NT2/D1 (cell line): ENCODE measurements at places on chromosomes 16 and 17.

GRCh38 chr16:87854053-87854906, 15.0 kb downstream of the SLC7A5 start:
- no peak for DNase-seq

DNA sequence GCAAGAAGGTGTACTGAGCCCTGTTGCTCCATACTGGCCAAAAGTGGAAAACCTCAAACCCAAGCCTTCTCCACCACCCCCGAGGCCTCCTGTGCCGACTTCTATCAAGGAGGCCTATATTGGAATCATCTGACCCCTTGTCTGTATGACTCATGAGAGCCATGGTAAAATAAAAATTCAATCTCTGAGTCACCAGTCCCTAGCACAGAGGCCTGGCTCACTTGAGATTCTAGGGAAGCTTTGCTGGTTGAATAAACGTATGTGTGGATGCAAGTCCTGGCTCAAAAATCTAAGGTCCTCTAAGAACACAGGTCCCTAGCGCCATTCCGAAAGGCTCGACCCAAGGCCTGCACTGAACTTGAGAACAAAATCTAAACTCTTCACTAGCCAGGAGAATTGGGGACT, 15.0 kb downstream of the NSMCE1 start:
- DNase-seq, result no peak

DNA sequence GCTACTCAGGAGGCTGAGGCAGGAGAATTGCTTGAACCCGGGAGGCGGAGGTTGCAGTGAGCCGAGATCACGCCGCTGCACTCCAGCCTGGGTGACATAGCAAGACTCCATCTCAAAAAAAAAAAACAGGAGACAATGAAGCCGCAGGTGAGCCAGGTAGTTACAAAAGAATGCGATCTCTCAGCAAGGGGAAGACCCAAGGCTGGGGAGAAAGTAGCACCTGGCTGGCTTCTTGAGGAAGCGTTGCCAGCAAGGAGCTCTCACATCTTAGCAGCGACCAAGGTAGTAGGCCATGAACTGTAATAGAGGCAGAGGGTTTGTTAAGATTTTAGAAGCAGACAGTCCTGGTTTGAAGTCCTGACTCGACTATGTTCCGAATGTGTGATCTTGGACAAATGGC, 175.0 kb downstream of the AIPL1 start:
- no peak for DNase-seq

- DNase-seq, result no peak
Measured at GRCh38 chr17:74219576-74220133, 6.3 kb downstream of the TTYH2 start.

DNA sequence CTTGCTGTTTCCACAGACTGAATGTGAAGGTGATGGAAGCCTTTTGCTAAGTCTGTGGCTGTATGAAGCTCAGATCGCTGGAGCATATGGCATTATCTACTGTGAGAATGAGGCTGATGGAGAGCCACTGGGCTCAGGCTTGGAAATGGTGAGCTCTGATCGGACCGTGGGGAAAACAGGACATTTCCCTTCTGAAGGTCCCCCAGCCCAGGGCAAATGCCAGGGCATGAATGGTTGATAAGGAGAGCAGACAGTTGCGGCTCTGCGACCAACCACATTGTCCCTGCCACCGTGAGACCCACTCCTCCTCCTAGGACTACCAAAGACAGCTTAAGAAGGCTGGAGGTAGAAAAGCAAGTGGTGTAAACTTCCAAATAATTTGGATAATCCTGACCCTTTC, 4.7 kb upstream of the CUEDC1 start:
- DNase-seq, result no peak

- DNase-seq, result no peak
Measured at GRCh38 chr17:21595086-21595485, 97.2 kb upstream of the KCNJ18 start.

DNA sequence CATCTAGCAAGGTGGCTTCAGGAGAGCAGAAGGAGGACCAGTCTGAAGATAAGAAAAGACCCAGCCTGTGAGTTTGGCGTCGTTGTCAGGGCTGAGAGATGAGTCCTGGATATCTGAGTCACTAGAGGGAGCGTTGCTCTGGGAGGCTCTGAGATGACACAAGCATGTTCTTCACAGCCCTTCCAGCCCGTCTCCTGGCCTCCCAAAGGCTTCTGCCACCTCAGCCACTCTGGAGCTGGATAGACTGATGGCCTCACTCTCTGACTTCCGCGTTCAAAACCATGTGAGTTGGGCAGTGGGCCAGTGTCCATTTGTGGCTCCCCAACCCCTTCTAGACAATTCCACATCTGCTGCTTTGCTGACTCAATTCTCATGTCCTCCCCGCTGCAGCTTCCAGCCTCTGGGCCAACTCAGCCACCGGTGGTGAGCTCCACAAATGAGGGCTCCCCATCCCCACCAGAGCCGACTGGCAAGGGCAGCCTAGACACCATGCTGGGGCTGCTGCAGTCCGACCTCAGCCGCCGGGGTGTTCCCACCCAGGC, 2.3 kb downstream of the TGFB1I1 start:
- DNase-seq, result no peak

DNA sequence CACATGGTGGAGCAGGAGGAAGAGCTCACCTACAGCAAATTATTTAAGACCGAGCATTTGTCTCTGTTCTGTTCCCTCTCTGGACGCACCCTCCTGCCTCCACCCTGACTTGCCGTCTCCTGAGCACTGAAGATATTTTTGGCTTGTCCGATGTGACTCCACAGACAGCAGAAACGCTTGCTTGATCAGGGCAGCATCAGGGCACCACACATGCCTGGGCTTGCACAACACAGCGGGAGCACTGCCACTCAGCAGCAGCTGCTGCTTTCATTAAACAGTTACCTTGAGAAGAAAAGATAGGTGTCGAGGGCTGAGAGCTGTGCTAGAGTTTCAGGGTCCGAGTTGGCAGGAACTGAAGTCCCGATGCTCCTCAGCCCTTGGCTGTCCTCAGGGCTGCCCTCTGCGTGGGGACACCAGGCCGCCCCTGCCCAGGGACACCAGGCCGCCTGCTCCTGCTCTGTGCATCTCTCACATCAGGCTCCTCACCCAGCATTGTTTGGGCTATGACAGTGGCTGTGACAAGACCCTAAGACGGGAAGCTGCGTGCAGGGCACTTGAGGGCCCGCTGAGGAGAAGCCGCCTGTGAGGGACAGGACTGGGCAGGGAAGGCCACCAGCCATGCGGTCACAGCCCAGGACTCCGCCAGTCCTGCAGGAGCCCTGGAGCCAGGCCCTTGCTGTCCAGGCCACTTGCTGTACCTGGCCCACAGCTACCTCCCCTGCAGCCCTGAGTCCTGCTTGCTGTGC, 21.3 kb upstream of the CDH15 start:
- no peak for DNase-seq

DNA sequence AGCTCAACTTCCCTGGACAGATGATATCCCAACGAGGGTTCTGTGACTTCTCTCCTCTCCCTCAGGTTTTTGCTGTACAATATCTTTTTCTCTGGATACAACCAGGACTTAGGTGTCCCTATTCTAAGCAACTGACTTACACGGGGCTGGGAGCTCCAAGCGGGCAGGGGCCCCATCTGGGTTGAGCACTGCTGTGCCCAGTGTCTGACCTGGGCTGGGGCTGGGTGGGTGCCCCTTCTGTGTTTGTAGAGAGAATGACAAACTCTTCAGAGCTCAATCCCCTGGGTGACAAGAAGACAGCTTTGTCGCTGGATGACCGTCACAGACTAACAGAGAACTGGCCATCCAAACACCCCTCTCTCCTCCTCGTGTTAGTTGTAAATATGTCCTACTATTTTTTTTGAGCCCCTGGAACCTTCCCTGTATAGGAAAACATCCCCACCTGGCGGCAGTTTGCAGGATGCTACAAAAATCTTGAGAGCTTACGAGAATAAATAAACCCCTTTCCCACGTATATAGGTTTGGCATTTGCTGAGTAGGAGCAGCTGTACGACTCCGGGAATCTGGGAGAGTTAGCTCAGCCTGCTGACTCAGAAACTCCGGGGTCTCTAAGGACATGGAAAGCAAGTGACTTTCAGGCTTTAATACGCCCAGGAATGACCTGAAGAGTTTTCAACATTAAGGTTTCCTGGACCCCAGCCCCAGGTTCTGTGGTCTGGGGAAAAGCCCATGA, 23.7 kb upstream of the RCVRN start:
- DNase-seq, result peak; percentile 58

GRCh38 chr16:81612351-81613163, 166.5 kb upstream of the PLCG2 start:
- DNase-seq, result no peak

GRCh38 chr17:39618246-39618913, 8.4 kb upstream of the PPP1R1B start:
- no peak for DNase-seq

DNA sequence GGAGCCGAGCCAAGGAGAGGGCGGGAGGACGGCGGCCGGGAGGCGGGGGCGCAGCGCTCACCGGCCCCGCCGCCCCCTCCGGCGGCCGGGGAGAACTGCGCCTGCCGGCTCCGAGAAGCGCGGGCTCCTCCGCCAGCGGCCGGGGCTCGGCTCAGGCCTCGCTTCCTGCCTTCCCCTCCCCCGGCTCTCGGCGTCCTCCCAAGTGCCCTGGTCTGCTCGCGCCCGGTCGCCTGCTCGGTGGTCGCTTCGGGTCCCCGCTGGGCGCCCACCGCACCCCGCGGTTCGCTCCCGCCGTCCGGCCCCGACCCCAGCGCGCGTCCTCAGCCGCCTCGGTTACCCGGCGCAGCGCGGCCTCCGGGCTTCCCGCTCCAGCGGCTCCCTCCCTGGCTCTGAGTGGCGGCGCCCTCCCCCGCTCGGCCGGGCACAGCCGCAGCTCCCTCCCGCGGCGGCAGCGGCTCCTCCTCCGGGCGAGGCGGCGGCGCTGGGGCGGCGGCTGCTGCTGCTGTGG, 313 bp downstream of the UBTF start:
- no peak for DNase-seq

DNA sequence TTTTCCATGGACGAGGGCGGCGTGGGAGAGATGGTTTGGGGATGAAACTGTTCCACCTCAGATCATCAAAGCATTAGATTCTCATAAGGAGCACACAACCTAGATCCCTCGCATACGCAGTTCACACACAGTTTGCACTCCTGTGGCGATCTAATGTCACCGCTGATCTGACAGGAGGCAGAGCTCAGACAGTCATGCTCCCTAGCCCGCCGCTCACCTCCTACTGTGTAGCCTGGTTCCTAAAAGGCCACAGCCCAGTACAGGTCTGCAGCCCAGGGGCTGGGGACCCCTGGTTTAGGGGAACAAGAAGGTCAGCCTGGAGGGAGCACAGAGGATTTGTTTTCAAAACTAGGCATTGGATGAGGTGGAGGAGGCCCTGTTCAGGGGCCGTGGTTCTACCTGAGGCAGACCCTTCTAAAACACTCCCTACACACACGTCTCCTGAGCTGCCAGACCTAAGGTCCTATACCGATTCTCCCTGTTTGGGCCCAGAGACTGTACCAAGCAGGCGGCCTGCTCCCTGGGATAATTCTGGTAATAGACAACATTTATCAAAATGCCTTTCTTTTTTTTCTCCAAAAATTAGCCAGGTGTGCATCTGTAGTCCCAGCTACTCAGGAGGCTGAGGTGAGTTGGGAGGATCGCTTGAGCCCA, 38.6 kb downstream of the AXIN2 start:
- no peak for DNase-seq

- no peak for DNase-seq
Measured at GRCh38 chr16:14063618-14064581, 7.2 kb upstream of the MRTFB start.

DNA sequence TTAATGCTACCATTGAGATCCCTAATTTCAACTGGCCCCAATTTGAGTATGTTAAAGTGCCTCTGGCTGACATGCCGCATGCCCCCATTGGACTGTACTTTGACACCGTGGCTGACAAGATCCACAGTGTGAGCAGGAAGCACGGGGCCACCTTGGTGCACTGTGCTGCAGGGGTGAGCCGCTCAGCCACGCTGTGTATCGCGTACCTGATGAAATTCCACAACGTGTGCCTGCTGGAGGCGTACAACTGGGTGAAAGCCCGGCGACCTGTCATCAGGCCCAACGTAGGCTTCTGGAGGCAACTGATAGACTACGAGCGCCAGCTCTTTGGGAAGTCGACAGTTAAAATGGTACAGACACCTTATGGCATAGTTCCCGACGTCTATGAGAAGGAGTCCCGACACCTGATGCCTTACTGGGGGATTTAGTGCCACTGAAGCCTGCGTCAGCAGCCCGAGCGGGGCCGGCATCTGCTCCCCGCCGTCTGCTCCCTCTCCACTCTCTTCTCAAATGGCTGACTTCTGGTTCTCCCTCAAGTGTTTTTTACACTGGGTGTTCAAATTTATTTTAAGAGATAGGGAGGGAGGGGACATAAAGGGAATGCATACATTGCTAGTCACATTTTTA, 22.9 kb downstream of the DUSP14 start:
- no peak for DNase-seq

GRCh38 chr16:57469917-57470470, 7.5 kb downstream of the POLR2C start:
- no peak for DNase-seq

DNA sequence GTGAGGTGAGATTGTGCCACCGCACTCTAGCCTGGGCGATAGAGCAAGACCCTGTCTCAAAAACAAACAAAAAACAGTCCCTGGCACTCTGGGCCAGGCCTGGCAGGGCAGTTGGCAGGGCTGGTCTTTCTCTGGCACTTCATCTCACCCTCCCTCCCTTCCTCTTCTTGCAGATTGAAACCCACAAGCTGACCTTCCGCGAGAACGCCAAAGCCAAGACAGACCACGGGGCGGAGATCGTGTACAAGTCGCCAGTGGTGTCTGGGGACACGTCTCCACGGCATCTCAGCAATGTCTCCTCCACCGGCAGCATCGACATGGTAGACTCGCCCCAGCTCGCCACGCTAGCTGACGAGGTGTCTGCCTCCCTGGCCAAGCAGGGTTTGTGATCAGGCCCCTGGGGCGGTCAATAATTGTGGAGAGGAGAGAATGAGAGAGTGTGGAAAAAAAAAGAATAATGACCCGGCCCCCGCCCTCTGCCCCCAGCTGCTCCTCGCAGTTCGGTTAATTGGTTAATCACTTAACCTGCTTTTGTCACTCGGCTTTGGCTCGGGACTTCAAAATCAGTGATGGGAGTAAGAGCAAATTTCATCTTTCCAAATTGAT, 24.8 kb downstream of the STH start:
- no peak for DNase-seq

DNA sequence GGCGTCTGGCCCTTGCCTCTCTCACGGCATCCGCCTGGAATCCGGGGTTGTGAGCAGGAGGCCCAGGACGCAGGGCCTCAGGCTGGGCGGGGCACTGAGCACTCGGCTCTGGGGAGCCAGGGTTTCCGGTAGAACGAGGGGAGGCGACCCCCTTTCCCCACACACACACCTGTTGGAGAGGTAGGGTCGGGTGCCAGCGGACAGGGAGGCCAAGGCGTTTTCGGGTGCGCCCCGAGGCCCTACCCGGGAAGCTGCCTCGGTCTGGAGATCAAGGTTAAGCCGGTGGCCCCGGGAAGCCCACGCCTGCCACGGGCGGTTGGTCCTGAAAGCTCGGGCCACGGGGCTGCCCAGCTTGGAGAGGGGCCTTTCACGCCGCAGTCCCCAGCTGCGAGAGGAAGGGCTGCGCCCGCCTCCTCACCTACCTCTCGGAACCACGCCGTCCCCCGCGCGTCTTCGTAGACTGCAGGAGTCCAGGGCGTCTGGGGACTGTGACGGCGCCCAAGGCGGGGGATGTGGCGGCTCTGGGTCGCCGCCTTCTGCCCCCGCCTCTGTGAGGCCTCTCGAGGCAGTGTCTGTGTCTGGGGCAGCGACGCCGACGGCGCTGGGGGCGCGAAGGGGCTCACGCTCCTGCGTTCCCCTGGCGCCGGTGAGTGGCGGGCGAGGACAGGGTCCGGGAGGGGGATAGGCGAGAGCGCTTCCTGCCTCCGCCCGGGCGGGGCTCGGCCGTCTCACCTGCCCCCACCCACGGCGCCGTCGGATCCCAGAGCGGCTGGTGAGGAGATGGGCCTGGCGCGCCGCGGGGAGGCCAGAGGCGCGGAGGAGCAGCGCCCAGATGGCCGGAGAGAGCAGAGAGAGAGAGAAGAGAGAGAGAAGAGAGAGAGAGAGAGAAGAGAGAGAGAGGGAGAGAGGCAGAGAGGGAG, 20.3 kb upstream of the HOXB9 start:
- no peak for DNase-seq
